Fibroblast of skin of back (primary cell): ENCODE measurements at places on chromosomes 6 and 20.

DNA sequence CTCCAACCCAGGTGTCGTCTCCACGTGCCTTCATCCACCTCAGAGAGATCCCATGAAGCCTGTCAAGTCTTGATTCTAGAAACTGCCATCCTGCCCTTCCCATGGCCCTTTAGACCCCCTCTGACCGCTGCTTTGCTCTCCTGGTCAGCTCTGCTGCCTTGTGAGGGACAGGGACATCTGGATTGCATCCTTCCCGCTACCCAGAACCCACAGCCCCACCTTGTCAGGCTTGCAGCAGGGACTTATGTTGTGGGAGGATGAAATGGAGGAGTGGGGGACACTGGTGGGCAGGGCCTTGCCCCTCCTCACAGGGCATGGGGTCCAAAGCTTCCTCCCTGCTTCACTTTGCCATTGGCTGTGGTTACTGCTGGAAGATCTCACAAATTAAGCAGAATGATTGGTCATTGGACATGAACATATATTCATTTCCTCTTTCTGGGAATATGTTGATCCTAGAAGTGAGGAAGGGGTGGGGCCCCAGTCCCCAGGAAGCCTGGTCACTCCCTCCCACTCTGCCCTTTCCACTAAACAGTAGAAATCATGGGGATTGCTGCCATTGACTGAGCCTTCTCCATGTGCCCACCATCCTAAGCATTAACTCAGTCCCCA lies 4.5 kb downstream of the GLP1R start:
- no peak for DNase-seq

DNA sequence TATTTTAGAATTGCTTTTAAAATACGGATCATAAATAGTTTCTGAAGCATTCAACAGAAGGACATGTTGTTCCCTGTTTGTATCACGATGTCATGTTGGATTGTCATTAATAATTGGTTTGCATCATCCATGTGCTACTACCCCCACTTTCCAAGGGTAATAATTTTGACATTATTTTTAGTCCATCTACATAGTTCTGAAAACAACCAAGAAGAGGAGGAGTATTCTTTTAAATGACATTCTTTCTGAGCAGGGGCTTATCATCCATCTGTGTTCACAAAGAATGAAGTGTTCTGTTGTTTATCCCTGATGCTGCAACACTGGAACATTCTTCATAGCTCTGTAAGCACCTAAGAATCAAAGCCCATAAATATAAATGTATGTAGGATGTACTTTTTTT lies 151.0 kb upstream of the CITED2 start:
- DNase-seq: no peak

- no peak for DNase-seq
These were observed 12.8 kb downstream of the PHIP start for GRCh38 chr6:79065232-79065631.

GRCh38 chr6:87817183-87817582 lies 115.2 kb upstream of the AKIRIN2 start:
- DNase-seq: peak; percentile 37

GRCh38 chr20:47704746-47705496 lies 80.4 kb downstream of the SULF2 start:
- no peak for DNase-seq

DNA sequence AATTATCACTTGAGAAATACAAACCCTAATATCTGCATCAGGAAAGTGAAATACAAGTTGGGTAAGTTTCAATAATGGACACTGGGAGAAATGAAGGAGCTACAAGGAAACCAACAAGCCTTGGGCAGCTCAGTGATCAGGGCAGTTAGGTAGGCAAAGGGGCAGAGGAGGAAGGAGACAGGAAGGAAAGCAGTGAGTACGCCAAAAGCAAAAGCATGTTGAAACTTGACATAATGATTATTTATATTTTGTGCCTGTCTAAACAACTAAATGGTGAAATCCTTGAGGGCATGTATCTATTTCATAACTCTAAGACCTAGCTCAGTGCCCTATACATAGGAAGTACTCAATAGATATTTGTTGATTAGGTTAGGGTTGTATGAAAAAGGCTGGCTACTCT lies 23.3 kb downstream of the PXT1 start:
- no peak for DNase-seq

DNA sequence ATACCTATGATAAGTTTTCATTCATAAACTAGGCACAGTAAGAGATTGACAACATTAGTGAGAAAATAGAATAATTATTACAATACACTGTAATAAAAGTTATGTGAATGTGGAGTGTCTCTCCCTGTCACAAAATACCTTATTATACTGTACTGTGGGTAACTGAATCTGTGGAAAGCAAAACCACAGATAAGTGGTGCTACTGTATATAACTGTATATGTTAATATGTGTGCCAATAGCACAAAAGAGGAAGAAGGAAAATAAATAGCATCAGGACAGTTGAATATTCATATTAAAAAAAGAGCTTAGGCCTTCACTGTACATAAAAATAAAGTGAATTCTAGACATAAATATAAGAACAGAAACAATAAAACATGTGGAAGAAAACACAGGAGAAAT lies 243.5 kb downstream of the CDKAL1 start:
- DNase-seq: no peak

- DNase-seq: no peak
These were observed 73.1 kb downstream of the PLEKHG1 start for GRCh38 chr6:150672800-150673199.

DNA sequence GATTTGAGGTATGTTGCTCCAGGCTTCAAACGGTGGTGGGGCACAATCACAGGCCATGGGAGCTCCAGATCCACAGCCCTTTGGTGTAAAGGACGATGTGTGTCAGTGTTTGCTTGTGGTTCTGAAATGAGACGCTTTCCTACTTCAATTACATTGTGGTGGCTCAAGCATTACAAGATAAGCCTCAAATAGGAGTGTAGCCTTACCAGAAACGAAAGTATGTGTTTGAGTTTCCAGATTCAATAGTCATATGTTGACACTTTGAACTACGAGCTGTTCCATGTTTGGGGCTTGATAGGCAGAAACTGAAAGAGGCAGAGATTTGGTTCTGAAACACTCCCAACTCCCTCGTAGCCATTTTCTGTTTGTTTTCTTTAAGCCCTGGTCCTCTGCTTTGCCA lies 187.1 kb downstream of the MYLK4 start:
- DNase-seq: no peak

GRCh38 chr6:46925563-46926253 lies 4.0 kb upstream of the ADGRF5 start:
- peak; percentile 70 for DNase-seq

GRCh38 chr6:116615937-116616736 lies at the start of gene RSPH4A:
RSPH4A (plus strand) TSS chr6:116616479; CDS start chr6:116616624, 145 bp downstream.
- DNase-seq: peak; percentile 97

DNA sequence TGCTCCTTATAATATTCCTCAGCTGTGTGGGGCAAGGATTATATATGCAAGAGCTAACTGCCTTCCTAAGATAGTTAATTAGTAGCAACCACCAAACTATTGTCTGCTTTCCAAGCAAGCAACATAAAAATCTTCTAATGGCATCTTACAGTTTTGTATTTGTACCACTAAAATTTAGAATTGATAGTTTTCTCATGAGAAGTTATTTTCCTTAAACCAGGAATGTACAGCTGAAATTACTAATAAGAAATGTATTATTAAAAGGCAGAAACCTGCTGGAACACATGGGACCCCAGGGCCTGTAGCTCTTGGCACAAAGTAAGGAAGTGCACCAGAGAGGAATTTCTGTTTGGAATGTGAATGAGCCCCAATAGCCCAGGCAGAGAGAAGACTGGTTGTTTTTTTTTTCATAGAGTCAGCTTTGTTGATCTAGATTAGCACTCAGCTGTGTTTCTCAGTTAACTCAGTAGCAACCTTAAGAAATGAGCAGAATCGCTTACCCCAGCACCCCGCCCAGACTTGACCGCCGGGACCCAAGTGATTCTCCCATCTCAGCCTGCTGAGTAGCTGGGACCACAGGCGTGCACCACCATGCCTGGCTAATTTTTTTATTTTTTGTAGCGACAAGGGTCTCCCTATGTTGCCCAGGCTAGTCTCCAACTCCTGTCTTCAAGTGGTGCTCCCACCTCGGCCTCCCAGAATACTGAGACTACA lies 2.6 kb downstream of the MGME1 start:
- DNase-seq: peak; percentile 92

GRCh38 chr20:1105599-1106194 lies 12.7 kb upstream of the PSMF1 start:
- no peak for DNase-seq

- DNase-seq: no peak
These were observed 74.6 kb upstream of the CEP85L start for GRCh38 chr6:118725944-118726343.

DNA sequence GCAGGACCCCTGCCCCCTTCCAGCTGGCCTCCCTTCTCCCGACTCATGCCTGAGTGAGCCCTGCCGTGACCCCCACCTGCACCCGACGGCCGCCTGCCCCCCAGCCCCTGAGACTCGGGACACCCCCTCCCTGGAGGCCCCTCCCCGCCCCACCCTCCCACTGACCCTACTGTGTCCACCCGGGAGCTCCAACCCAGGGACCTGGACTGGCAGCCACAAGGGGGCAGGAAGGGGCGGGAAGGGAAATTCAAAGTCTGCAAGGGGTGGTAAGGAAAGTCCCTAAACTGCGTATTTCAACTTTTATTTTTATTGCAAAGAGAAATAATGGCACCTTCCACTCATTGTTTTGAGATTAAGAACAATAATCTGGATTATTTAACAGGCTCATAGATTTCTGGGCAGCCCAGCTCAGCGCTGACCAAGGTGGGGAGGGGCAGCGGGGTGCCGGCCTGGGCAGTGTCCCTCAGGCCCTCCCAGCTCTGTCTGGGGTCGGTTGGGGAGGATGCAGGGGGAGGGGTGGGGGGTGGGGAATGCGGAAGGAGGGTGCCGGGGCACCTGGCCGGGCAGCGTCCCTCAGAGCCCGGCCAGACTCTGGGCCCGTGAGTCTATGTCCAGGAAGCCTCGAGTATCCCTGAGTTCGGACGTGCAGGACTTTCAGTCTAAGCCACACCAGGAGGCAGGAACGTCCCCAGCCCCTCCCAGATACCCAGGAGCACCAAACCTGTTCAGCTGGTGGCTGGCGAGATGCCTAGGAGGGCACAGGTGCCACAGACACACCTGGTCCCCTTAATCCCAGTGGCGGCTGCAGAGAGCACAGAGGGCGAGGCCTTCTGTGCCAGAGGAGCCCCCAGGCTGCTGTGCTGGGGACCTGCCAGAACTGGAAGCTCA lies 1.3 kb upstream of the PTK6 start:
- DNase-seq: no peak

- DNase-seq: no peak
These were observed 601.5 kb downstream of the UTRN start for GRCh38 chr6:144886682-144887081.

- no peak for DNase-seq
These were observed 80.8 kb downstream of the FOXA2 start for GRCh38 chr20:22503577-22503976.

GRCh38 chr6:141594874-141595273 lies 537.9 kb upstream of the GJE1 start:
- no peak for DNase-seq

GRCh38 chr20:11544029-11544678 lies 373.5 kb upstream of the BTBD3 start:
- DNase-seq: peak; percentile 76

DNA sequence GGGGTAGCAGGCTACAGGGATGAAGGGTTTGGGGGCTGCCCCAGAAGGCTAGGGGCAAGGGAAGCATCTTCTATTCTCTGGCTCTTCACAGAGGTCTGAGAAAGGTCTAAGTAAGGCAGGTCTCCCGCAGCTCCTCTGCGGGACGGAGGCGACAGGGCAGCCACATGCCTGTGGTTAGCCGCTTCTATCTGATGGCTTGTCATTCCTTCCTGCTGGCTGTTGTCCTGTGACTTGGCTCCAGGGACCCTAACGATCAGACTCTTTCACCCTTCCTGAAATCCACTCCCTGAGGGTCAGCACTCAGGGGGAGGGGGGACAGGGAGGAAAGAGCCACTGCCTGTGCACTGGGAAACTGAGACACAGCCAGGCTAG lies 673 bp downstream of the CST7 start:
- peak; percentile 16 for DNase-seq

GRCh38 chr6:145082359-145082758 lies 653.0 kb downstream of the EPM2A start:
- DNase-seq: no peak

DNA sequence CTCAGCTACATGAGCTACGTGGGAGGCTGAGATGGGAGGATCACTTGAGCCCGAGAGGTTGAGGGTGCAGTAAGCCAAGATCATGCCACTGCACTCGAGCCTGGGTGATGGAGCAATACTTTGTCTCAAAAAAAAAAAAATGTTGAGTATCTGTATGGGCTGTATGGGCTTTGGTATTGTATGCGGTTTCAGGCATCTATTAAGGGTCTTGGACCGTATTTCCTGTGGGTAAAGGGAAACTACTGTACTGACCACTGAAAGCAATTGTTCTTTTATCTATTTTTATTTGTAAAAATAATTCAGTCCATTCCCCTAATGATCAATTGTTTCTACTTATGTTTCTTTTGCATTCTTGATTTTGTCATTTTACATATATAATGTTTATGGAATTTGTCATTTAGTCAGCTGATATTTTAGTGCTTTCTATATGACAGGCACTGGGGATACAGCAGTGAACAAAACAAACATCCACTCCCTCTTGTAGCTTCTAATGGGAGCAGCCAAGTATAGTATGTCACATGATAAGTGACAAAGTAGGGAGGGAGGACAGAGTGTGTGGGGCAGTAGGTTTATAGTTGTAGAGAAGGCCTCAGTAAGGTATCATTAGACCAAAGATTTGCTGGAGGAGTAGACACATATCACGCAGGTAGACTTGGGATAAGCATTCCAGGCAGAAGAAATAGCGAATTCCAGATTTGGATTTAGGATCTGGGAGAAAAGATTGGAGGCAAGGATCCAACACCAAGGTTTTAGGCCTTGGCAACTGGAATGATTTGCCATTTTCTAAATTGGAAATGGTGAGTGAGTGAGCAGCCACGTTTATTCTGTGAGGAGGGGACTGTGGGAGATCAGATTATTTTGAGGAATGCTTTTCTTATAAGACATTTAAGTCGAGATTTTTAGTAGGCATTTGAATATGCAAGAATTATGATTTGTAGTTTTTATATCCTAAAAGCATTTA lies 6.0 kb downstream of the PCMT1 start:
- no peak for DNase-seq

DNA sequence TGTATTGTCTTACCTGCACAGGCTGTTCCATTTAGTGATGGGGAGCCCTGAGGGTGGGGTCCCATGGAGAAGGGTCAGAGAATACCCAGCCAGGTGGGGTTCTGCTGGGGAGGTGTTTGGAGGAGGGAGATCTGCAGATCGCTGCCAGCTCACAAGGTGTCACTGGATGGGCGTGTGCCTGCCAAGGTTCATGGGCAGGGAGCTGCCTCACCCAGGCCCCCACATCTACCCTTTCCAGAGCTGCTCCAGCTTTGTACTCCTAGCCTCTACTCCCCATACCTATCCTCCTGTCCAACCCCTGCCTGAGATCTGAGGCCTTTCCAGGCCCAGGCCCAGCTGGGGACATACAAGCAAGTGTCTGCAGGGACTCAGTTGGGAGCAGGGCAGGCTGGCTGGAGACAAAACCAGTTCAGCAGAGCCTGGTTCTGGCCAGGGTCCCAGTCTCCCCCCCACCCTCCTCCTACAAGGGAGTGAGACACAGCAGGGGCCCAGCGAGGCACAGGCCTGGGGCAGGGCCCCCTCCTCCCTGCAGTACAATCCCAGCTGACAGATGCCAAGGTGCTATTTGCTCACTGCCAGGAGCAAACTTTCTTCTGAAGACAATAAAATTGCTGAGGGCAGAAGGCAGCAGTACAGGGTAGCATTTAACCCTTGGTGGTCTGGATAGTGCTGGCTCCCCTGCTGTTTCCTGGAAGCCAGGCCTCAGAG lies 19.7 kb downstream of the SPDEF start:
- DNase-seq: no peak
